Effector memory CD4-positive, alpha-beta T cell (primary cell): ENCODE measurements at places on chromosomes 3 and 15.

GRCh38 chr3:189272500-189273119, 100.8 kb downstream of the TPRG1 start:
- no peak for DNase-seq

- DNase-seq = no peak
These were observed 138.6 kb downstream of the FBLN2 start for GRCh38 chr3:13687517-13687943.

GRCh38 chr3:97010881-97011657, 196.7 kb downstream of the EPHA6 start:
- DNase-seq = no peak

DNA sequence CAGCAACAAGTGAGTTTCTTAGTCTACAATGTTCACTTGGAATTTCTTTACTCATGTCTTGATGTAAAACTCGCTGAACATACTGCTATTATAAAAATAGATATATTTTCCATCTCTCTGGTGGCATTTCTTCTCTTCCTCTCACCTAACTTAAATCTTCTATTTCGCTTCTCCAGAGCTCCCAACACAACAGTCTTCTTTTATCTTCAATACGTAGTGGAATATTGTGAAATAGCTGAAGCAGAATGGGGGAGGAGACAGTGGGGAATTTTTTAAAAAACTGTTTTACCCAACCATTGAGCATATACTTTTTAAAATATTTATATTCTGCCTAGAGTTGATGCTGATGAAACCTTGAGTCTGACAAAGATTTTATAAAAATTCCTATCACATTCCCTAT, 548.5 kb downstream of the RBMS3 start:
- DNase-seq = no peak

GRCh38 chr15:64151727-64152506, at the start of gene SNX22:
SNX22 (plus strand) TSS chr15:64151731; CDS start chr15:64151776, 45 bp downstream.
- peak; percentile 6 for DNase-seq

DNA sequence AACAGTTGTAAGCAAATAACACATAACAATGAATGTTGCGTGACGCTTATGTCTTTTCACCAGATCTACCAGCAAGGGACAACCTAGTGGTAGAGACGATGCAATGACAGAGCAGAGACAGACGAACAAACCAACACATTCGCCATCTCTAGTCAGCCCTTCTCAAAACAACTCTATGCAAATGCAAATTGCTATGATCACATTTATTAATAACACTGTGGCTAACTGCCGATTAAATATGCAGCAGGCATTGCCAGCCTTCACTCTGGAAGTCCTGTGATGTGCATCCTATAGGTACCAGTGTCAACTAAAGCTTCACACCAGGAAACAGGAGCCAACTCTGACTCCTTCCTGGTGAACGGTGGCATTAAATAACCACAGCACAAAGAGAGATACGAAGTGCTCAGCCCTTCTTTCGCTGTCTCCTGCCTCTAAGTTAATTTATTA, 94.2 kb downstream of the FOXP1 start:
- no peak for DNase-seq

GRCh38 chr3:155184011-155184410, 103.9 kb downstream of the MME start:
- no peak for DNase-seq

DNA sequence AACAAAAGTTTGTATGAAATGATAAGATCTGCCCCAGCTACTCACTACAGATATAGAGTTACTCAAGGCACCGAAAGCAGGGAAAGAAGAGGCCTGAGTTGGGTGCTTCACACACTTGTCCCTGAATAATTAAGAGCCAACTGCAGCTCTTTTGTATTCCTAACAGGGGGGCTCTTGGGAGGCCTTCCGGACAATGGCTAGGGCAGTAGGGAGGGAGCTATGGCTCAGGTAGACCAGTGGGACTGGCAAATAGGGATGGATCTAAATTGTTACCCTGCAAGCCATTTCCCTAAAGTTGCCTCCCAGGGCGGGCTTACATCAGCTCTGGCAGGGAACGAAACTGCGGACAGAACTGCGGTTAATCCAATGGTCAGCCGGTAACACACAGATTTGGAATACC, 6.2 kb downstream of the SEMA5B start:
- no peak for DNase-seq

- DNase-seq = peak; percentile 22
These were observed 59.4 kb downstream of the SLC6A6 start for GRCh38 chr3:14461748-14462324.

DNA sequence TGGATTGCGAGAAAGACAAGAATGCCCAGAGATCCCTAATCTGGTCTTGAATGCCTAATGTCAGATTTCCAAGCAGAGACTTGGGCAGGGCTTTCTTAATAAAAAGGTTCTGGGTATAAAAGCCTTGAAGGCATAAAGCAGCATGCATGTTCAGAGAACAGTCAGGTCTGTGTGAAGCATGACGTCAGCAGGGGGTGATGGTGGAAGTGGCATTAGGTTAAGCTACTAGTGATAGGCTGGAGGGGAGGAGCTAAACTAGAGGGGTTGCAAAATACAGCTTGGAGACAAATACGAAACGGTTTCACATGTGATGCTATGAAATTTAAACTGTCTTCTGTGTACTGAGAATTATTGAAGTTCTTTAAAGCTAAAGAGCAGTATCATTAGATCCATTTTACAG, 125.6 kb downstream of the VPS8 start:
- no peak for DNase-seq

GRCh38 chr3:146036281-146036680, 124.7 kb downstream of the PLOD2 start:
- DNase-seq = no peak

DNA sequence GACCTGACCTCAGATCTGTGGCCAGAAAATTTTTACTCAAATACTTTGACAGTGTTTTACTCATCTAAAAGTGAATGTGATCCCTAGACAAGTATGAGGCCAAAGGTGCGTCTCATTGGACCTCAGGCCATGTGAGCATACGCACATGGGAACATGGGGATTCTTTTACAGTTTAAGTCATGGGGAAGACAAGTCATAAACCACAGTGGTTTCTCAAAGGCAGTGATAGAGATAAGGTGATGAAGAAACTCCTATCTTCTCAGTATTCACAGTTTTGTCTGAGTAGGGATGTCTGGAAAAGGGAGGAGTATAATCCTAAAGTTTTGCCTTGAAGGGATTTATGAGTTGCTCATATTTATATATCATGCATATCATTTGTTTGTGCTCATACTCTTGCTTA, 173.8 kb downstream of the FNDC3B start:
- DNase-seq = no peak

DNA sequence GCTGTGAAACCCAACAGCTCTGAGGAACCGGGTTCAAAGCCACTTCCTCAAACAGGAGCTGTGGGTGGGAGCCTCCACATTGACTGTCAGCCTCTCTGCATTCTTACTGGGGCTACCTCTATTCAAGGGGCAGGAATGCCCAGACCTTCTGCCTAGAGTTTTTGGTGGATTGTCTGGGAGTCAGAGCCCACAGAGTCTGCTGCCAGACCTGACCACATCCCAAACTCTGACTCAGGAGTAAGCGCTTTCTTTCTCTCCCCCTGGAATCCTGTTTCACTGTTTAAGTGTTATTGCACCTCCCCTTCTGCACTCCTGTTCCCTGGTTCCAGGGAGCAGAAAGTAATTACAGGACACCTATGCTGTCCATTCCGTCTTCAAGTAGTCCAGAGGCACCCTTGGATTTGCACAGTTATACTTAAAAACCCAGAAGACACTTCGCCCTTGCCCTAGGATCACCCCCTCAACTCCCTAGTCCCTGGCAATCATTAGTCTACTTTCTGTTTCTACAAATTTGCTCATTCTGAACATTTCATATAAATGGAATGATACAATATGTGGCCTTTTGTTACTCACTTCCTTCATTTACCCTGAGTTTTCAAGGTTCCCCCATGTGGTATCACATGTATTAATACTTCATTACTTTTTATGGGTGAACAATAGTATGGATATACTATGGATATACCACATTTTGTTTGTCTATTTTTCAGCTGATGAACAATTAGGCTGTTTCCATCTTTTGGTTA, 37.9 kb upstream of the TJP1 start:
- DNase-seq = no peak

GRCh38 chr3:183884097-183884426, 618 bp downstream of the PARL start:
- DNase-seq = no peak

- no peak for DNase-seq
These were observed 68.8 kb upstream of the ALDH1A3 start for GRCh38 chr15:100810831-100811230.

DNA sequence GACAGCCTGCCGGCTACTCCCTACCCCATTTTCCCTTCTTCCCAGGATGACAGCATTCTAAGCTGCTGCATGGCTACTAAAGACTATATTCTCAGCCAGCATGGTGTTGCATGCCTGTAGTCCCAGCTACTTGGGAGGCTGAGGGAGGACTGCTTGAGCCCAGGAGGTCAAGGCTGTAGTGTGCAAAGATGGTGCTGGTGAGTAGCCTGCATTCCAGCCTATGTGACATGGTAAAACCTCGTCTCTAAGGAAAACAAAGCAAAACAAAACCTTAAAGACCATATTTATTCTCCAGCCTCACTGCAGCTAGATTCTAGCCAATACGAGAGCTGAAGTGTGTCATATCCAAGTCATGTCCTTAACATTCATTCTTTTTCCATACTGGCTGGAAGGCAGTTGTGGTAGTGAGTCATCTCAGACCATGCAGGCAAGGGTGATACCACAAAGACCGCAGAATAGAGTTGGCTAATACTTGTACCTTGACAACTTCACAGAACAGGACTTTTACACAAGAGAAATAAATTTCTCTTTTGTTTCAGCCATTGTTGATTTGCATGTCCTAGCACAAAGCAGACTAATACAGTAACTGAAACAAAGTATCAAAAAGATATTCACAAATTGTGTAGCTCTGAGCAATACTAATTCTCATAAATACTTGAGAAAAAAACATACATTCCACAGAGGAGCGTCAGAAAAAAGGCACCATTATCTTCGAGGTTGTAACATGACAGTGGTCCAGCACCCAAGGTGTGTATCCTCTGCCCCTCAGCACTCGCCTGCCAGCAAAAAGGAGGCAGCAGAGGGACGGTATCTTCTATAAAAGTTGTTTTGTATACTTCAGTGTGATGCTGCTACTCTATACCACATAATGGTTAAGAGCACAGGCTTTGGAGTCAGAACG, 14.8 kb downstream of the PBRM1 start:
- DNase-seq = peak; percentile 21

DNA sequence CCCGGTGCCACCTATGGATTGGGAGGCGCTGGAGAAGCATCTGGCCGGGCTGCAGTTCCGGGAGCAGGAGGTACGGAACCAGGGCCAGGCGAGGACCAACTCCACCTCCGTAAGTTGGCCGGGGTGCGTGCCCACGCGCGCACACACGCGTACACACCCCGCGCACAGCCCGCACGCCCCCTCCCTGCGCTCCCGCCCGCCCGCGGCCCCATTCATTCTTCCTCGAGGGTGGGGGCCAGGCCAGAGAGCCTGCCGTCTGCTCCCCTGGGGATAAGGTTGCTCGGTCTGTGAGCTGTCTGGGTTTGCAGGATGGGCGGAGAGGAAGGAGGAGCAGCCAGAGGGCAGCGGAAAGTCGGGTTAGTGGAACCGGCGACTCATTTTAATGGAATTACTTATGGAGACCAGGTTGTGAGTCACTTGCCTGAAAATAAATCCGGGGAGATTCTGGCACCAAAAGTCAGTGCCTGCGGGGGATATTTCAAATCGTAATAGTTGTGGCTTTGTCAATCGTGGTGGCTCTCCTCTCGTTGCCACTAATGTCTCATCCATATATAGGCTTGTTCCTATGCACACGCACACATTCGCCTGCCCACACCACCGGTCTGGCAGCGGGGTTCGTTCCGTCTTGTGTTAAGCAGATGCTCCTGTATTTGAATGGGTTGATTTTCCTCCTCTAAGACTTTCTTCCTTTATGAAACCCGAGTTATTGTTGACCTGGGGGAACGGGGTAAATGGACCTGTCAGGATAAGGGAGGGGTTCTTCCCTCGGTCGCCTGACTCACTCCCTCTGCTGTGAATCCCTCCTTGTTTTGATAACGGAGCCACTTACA, 223.4 kb upstream of the IL12A start:
- no peak for DNase-seq

- DNase-seq = no peak
These were observed 37.6 kb downstream of the TMCC1 start for GRCh38 chr3:129855832-129856419.

GRCh38 chr15:72472992-72473610, 1.0 kb upstream of the ARIH1 start:
- DNase-seq = no peak

DNA sequence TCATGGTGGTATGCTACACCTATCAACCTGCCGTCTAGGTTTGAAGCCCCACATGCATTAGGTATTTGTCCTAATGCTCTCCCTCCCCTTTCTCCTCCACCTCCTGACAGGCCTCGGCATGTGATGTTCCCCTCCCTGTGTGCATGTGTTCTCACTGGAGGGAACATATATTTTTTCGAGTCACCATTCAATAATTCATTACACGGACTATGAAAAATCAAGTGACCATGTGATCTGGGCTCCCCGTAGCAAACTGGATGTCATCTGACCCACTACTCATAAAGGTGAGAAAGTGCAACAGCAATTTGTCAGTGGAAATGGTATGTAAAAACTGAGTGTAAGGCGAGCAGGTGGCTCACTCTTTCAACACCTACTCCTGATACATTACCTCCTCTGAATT, 224.3 kb upstream of the RASGRP1 start:
- no peak for DNase-seq

DNA sequence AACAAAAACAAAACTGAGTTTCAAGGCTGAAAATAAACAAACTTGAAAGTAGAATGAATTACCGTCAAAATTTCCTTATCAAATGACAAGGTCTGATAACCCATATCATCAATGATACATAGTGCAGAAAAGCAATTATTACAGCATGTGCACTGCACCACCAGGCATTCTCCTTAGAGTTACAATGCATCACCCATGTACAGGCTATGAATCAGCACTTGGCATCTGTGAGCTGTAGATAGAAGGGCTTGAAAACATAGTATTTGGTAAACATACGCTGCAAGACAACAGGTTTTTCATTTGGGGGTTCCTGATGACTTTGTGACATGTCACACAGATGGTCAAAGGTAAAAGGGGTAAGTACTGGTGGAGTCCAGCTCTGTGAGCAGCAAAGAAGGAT, 265.1 kb downstream of the CTNNB1 start:
- no peak for DNase-seq
